ENCODE measurements at places on chromosomes 16 and 17.

GRCh38 chr17:55410722-55411462, 10.7 kb downstream of the MMD start:
- no peak for DNase-seq

DNA sequence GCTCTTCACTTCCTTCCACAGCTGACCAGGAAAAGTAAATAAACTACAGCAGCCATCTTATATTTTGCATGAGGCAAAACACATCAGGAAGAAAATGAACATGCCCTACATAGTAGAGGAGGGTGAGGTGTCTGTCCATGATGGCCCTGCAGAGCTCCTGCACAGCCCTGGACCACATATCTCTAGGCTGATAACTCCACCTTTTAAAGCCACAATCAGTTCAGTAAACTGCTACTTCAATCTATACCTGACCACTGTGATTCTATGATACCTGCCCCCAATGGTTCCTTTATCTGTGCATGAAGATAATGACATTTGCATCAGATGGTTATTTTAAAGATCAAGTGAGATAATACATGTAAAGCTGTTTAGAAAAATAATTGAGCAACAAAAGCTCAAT, 82.2 kb downstream of the HELZ start:
- DNase-seq = no peak

DNA sequence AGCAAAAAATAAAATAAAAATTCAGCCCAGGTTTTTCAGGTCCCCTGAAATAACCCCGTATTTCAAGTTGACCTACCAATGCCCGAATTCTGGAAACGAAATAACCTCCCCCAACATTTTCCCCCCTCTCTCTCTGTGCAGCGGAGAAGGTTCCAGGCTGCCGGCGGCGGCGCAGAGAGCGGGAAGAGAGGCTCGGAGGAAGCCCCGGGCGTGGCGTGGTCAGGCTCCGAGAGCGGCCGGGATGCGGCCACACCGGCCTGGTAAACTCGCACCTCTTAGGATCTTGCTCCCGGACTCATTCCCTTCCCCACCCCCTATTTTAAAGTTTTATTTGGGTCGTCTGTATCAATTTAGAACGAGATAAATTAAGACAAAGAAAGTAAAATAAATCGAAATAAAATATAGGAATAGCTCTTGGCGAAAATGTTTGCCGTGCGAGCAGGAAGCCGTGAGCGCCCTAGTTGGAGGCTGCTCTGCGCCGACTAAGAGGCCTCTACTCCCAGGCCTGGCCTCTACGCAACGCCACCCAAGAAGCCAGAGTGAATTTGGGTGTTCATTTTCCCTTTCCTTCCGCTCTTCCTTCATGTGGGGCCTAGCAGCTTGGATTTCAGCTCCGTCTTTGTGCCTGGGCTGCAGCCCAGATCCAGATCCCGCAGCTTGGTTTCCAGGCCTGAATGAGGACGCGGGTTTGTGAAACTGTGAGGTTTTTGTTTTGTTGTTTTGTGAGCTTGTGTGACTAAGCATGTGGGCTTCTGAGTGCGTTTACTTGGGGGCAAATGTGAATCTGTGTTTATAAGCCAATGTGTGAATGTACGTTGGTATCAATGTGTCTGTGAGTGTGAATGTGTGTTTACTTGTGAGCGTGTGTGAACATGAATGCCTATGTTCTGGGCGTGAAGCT, 1.5 kb upstream of the HOXB6 start:
- DNase-seq = no peak

- no peak for DNase-seq
Measured at GRCh38 chr16:2095918-2096582, 39.6 kb downstream of the PKD1 start.

DNA sequence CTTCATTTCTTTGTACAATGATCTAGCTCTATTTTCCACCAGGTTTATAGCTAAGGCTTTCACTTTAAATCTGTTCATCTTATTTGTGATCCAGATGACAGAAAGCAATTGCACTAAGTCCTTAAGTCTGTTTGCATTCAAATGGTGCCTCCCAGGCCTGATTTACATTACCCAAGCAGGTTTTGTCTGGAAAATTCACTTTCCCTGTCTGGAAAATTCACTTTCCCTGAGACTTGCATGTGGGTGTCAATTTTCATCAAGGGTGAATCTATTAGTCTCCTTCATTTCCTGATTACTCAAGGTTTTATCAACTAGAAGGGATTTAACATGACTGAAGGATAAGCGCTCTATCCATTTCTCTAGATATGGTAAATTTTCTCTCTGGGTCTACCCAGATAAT, 1480.2 kb upstream of the GOT2 start:
- DNase-seq = no peak

DNA sequence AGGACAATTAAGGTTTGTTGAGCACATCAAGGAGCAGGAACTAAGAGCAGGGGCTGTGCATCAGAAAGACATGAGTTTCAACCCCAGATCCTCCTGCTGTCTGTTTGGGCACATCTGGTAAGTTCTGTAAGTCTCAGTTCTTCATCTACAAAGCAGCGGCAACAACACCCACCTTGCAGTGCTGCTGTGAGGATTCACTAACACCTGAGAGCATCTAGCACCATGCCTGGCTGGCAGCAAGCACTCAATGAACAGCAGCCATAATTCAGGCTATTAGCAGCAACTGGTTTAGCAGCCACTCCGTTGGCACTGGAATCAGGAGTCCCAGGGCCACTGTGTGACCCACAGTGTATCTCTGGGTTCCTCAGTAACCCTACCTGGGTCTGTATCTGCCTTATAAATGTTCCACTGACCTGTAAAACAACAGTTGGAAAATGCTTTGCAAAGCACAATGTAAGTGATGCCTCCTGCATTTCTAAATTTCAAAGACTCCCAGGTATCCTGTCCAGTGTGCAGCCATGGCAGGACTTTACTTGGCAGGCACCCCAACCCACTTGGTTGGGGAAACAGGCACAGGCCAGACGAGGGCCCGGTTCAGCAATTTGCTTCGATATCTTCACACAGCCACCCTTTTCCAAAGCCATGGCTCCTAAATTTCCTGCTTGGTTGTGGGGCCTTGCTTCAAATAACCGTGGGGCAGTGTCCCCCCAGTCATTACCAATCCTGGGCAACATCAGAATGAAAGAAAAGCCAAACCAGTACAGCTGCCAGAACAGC, 4.2 kb downstream of the ST3GAL2 start:
- no peak for DNase-seq

DNA sequence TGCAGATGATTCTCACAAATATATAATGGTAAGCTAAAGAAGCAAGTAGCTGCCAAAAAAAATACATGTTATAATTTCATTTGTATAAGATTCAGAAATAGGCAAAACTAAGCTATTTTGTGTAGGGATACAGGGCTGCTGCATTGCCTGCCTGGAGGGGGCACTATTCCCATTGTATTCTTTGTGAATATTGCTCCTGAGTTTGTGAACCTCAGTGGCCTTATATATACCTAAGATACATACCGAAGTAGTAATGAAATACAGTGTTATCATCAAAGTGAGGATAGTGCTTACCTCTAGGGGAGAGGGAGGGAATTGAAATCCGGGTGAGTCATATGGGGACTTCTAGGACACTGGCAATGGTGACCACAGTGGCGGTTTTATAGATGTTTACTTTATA, 53.5 kb downstream of the C17orf58 start:
- DNase-seq = no peak

GRCh38 chr17:36657390-36657762, 56.0 kb downstream of the MRM1 start:
- no peak for DNase-seq

DNA sequence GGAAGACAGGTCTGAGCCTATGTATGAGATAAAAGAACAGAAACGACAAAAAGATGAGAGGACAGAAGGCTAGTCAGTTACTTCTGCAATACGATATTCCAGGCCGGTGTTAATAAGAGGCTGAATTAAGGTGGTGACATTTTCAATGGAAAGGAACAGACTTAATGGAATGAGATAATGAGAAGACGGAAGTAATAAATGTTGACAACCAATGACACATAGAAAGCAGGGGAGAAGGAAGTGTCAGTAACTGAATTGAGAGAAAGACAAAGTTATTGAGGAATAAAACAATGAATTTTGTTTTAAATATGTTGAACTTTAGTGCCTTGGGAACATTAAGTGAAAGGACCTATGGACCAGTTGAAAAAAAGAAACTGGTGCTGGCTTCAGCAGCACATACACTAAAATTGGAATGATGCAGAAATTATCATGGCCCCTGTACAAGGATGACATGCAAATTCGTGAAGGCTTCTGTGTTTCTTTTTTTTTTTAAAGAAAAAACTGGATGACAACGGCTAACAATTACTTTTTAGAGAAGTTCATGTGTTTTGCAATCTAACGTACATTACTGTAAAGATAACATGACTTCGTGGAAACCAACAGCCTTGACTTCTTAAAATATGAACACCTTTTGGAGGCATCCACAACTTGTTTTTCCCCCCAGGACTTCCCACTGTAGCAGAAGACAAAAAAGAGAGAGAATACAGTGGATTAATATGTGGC, 18.5 kb upstream of the CPD start:
- DNase-seq = no peak

DNA sequence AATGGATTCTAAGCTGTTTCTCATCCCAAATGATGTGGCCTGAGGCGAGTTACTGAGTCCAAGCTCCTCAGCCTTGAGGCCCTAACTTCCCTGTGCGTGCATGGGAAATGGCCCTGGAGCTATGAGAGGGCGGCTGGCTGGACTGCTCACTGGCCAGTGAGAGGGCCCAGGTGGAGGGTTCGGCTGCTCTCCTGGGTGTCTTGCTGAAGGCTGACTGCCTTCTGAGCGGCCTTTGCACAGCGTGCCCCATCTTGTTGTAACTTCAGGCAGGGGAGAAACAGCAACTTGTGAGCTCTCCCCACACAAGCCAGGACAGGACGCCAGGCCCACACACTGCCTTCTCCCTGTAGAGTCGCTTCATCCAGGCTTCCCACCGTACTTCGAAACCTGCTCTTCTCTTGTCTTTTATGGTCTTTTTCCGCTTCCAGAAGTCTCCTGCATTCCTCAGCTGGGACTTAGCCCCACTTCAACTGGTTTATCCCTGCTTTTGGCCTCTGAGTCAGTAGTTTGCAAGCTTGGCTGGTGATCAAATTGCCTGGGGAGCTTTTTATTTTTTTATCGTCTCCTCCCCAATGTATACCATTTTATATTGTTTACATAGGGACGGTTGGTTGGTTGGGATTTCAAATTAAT, 13.3 kb downstream of the CDH3 start:
- no peak for DNase-seq

GRCh38 chr17:72613396-72613795, 479.1 kb downstream of the SLC39A11 start:
- DNase-seq = no peak

- no peak for DNase-seq
Measured at GRCh38 chr17:71252436-71252835, 868.4 kb upstream of the SOX9 start.

- no peak for DNase-seq
Measured at GRCh38 chr16:69787883-69788282, 25.8 kb downstream of the WWP2 start.

GRCh38 chr16:65413861-65414260, 292.0 kb upstream of the CDH11 start:
- DNase-seq = no peak

GRCh38 chr17:7856011-7856810, 1.1 kb downstream of the NAA38 start:
- no peak for DNase-seq

GRCh38 chr17:29807520-29808361, 122.3 kb downstream of the SSH2 start:
- DNase-seq = peak; percentile 47

All from T-helper 2 cell (primary cell).